AG04450 (cell line): ENCODE measurements at places on chromosomes 1 and 21.

GRCh38 chr21:31460980-31461379, 116.9 kb upstream of the TIAM1 start:
- DNase-seq = no peak

DNA sequence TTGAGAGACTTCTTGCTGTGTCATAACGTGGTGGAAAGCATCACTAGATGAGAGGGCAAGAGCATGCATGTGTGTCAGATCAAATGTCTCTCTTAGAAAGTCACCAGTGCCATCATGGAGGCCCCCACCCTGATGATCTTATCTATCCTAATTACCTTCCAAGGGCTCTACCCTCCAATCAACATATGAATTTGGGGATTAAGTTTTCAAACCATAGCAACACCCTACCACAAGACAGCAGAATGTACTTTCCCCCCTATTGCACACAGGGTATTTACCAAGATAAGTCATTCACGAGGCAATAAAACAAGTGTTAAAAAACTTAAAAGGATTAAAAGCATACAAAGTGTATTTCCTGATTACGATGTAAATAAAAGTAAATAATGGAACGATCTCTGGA, 515.6 kb downstream of the LMO4 start:
- DNase-seq = no peak

- no peak for DNase-seq
These were observed 10.8 kb downstream of the LRRC8D start for GRCh38 chr1:89831462-89832120.

- DNase-seq = no peak
These were observed 48.3 kb upstream of the BCAR3 start for GRCh38 chr1:93729906-93730305.

DNA sequence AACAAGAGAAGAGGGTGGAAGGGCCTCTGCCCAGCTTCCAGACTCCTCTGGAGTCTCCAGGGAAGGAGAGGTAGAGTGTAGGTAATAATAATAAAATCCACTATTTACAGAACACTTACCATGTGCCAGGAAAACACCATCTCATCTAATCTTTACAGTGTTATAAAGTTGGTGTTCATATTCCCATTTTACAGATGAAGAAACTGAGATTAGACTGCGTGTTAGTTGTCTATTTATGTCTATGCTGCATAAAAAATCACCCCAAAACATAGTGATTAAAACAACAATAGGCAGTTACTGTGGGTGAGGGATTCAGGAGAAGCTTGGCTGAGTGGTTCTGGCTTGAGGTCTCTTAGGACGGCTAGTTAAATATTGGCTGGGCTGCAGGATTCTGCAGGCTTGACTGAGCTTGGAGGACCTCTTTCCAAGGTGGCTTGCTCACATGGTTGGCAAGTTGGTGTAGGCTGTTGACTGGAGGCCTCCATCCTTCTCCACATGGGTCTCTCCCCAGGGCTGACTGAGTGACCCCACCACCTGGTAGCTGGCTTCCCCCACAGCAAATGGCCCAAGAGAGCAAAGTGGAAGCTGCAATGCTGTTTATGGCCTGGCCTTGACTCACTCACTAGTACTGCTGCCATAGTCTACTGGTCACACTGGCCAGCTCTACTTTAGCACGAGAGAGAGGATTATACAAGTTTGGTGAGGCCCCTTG, 6.5 kb upstream of the ALX3 start:
- no peak for DNase-seq

GRCh38 chr1:172135978-172136610, 284.4 kb upstream of the C1orf105 start:
- DNase-seq = peak; percentile 51

DNA sequence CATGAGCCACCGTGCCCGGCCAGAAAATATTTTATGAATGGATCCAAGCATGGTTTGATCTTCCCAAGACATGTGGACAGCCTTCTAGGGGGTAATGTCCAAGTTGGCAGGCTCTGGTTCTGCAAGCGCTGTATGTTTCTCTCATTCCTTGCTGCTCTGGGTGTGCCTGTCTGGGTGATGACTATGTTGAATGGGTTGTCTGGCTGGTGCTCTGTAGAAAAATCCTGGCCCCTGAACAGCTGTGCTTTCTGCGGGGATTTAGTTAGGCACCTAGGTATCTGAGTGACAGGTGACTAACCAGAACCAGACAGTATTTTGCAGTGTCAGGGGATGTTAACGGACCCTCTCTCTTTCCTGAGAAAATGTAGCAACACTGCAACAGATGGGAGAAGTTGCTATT, 14.1 kb downstream of the HUNK start:
- no peak for DNase-seq

- no peak for DNase-seq
These were observed 38.5 kb downstream of the DAB1 start for GRCh38 chr1:57385336-57385735.

GRCh38 chr1:12756273-12756672, 10.3 kb downstream of the CFAP107 start:
- no peak for DNase-seq

- no peak for DNase-seq
These were observed 12.6 kb downstream of the LRRC8D start for GRCh38 chr1:89833183-89834082.

DNA sequence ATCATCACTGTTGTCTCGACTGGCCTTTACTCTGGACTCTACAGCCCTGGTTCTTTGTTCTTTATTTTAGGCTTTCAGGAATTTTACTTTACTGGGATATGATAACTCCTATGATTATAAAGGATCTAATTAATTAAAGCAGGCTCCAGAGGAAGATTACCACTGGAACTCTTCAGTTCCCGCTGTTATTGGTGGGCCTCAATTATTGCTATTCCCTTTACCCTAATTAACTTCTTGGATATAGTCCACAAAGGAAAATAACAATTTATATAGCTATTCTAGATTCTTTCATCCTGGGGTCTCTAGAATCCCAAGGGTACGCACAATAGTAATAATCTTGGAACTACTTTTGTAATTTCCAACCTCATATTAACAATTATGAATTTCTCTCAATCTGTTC, 8.5 kb upstream of the OVAAL start:
- DNase-seq = no peak

DNA sequence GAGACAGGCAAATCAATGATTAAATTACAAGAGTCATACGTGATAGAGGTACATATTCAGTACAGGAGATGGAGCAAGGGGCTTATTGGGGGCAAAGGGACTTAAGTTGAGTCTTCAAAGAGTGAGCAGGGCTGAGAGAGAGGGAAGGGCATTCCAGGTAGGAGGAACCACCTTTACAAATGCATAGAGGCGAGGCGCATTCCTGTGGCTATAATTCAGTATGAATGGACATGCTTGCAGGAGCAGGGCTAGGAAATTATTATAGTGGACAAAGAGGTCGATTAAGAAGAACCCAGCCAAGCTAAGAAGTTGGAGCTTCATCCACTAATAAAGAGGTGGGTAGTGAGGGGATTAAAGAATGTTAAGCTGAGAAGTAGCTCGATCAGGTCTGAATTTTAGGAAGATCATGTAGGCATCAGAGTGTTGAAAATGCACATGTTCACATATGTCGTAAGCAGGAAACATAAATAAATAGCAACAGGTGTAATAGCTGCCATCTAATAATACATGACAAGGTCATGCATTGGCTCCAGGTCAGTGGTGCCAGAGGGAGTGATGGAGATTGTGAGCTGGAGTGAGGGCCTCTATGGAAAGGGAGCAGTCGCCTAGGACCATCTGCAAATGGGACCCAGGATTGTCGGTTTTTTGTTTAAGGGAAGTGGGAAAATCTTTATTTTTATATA, 12.0 kb upstream of the HNRNPU start:
- DNase-seq = no peak

GRCh38 chr1:236515443-236515958, 8.3 kb upstream of the LGALS8 start:
- no peak for DNase-seq

GRCh38 chr1:94793296-94793656, 26.9 kb upstream of the SLC44A3 start:
- no peak for DNase-seq

DNA sequence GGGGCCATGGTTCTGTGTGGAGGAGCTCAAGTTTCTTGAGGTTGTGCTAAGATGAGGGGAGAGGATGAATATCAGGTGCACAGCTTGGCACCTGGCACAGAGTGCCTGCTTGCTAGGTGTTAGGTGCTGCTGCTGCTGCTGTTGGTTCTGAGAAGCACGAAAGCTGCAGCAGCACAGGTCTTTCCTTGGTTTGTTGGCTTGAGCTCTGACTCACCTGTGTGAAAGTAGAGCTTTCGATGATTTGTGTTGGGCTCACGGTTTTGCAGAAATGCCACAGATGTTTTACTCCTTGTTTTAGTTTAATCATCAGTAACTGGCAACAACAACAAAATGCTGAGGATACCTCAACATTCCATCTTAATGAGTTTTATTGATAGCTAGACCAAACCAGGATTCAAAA, 221.6 kb downstream of the BRINP2 start:
- no peak for DNase-seq

GRCh38 chr1:21703318-21703963, 34.3 kb upstream of the RAP1GAP start:
- peak; percentile 21 for DNase-seq

DNA sequence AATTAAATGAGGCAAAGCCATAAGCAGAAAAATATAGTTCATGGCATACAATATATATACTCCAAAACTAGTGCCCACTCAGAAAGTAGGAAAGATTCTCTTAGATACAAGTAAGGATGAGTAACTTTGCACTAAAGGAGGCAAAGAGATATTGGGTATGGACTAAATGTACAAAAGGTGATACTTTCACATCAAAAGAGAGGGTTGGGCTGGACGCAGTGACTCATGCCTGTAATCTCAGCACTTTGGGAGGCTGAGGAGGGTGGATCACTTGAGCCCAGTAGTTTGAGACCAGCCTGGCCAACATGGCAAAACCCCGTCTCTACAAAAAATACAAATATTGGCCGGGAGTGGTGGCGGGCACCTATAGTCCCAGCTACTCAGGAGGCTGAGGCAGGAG, 6.7 kb downstream of the KYAT3 start:
- DNase-seq = no peak

- no peak for DNase-seq
These were observed 37.6 kb downstream of the NDUFS5 start for GRCh38 chr1:39063775-39064174.

DNA sequence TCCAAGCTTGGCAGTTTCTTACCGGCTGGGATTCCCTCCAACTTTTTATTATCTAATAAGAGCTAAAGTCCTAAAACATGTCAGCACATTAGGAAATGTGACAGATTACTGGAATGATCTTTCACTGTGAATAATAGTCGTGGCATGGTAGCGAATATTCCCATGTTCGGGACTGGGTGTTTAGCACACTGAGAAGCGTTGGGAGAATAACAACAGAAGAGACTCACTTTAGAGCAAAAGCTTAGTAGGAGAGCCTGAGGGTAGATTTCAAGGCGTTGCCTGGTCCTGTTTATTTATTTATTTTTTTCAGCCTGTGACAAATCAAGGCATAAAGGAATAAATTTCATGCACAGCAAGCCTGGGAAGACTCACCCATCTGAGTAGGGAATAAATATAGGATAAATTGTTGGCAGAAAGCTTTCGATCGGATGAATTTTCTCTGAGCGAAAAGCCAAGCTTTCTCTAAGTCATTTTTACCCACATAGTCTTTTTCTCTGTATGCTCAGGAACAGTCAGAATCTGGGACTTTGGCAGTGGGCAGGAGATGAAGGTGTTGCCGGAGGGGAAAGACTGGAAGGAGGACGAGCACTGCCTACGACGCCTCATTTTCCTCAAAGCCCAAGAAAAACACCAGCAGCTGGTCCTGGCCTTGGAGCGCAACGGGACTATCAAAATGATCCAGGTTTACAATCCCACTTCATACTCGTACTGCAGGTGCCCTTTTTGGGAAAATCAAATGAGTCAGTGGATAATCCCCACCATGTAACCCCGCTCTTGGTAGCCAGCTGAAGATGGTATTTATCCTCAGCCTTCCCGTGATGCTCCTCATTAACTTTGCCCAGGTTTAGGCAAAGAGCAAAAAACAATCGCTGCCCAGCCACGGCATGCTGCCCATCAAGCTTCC, 97.2 kb downstream of the WDR64 start:
- DNase-seq = no peak

- no peak for DNase-seq
These were observed 8.7 kb upstream of the NRAS start for GRCh38 chr1:114725230-114725629.

DNA sequence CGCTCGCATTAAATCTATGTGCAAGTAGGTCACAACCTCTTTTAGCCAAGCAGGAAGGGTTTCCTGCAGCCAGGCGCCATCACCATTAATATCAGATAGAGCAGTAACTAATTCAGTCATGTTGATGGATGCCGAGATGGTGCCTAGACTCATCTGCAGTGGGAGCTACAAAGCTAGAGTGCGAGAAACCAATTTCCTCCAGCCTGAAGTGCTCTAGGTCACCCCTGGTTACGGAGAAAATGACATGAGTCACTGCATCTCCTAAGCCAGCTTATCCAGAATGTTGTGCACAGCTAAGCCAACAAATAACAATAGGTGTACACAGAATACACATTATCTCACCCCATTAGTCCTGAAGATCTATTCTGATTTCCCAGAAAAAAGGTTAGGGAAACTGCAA, 36.0 kb downstream of the OVAAL start:
- DNase-seq = no peak

DNA sequence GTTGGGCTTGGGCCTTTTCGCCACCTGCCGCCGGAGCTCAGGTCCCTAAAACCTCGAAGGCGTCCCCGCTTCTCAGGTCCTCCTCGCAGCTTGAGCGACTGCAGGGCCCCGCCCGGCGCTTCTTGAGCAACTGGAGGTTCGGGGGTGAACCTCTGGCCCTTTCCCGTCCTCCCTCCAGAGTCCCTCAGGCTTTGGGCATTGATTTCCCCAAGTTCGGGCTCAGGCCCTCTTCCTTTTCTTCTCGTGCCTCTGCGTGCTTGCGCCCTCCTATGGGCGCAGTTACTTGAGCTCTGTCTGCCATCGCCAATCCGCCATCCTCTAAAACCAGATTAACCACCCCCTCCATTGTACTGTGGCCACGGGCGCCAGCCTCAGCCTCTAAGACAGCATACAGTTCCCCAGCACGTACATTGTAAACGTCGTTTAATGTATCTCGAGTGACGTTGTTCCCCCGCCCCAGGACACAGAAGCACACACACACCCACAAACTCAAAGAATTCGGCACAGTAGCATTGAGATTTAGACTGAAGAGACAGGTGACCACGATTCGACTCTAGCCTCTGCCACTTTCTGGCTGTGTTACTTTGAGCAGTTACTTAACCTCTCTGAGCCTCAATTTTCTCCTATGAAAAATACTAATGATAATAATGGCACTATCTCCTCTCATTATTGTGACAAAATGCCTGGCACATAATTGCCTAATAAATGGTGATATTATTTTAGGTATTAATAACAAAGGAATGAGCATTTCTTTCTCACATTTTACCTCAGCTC, 22.6 kb downstream of the BTG2 start:
- no peak for DNase-seq

DNA sequence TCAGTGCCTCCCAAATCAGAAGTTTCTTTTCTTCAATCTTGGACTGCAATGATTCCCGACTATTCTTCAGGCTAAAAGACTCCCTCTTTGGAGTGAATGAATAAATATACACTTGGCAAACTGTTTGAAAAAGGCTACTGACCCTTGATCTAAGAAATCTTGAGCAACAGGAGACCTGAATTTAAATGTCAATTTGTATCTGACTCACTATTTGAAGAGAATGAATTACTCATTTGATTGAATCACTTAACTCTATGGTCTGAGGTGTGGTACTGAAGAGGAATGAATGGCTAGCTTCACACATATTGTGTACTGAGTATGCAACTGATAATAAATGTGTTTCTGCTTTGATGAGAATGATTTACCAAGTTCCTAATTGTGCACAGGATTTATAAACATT, 4.6 kb upstream of the SMG7 start:
- DNase-seq = no peak

- no peak for DNase-seq
These were observed 8.2 kb downstream of the SLC19A1 start for GRCh38 chr21:45533846-45534635.
